ENCODE measurements at places on chromosomes 7 and 10. TPM values are rescaled to one million over a fixed set of nuclear protein-coding genes. Genes with fewer than 3 reads are reported as not detected.

DNA sequence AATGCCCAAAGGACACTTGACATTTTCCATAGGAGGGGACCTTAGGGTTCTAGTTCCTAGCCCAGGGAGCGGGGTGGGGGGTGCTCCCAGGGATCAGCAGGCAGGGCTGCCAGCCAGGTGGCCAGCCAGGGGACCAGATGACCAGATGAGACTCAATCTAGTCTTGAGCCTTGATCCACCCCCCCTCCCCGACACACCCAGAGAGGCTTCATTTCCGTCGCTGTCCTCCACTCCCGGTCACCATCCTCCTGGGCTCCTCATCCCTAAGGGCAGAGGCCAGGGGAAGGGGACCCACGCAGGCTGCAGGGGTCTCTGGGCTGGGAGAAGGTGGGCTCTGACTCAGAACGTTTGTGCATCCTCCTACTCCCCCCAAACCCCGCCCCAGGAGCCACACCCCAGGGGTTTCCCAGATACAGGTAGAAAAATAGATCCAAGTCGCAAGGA lies 1.0 kb downstream of the STX1A start:
- DNase-seq: no peak

Gene GPR146
- total RNA-seq: not detected

GRCh38 chr7:326273-326672 lies 36.3 kb downstream of the FOXL3 start:
- no peak for DNase-seq

GRCh38 chr10:1393481-1393880 lies 337.3 kb downstream of the WDR37 start:
- no peak for DNase-seq
